ENCODE measurements at places on chromosomes 13 and 19.

DNA sequence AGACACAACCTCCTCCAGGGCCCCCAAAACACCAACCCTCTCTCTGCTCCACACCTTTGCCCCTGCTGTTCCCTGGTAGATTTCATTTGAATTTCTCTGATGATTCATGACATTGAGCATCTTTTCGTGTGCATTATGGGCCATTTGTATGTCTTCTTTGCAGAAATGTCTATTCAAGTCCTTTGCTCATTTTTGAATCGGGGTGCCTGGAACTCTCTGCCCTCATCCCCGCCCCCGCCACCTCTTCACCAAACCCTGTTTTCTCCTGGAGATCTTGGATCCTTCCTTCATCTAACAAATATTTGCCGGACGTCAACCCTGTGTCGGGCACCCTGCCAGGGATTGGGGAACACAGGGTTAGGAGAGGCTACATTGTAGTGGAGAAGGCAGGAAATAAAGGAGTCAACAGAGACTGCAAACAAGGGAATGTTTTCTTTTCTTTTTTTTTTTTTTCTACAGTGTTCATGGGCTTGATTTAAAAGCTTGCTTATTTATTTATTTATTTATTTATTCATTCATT lies 25.5 kb upstream of the SLC1A5 start:
- no peak for DNase-seq

GRCh38 chr19:46466536-46467196 lies 4.7 kb downstream of the PNMA8A start:
- DNase-seq = no peak

DNA sequence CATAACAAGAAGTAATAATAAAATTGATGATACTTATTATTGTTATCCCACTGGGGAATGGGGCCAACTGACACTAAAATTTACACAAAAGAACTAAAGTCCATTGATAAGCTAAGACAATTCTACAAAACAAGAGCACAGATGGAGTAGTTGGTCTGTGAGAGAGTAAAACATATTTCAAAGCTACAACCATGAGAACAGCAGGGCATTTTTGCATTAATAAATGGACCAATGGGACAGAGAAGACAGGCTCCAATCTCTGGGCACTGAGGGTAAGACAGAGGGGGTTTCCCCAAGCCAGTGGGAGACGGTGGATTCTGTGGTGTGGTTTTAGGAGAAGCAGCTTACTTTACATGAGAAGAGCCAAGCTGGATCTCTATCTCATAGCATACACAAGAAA lies 14.4 kb downstream of the KANK2 start:
- DNase-seq = no peak

- DNase-seq = no peak
Measured at GRCh38 chr19:45186509-45187334, 8.1 kb downstream of the BLOC1S3 start.

DNA sequence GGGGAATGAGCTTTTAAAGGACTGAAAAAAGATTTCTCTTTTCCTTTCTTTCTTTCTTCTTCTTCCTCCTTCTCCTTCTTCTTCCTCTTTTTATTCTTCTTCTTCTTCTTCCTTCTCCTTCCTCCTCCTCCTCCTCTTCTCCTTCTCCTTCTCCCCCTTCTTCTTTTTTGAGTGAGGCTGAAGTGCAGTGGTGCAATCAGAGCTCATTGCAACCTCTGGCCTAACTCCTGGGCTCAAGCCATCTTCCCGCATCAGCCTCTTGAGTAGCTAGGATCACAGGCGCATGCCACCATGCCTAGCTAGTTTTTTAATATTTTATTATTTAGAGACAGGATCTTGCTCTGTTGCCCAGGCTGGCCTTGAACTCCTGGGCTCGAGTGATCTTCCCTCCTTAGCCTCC lies 120.9 kb upstream of the KL start:
- DNase-seq = no peak

All from HuH-7 (cell line).